CD4-positive, alpha-beta memory T cell (primary cell): ENCODE measurements at places on chromosomes 13 and 19. TPM values are rescaled to one million over a fixed set of nuclear protein-coding genes. Genes with fewer than 3 reads are reported as not detected.

Gene PSPN
- 4.6 TPM for total RNA-seq

Gene LYL1
- total RNA-seq: 16.9 TPM

Gene PSG7
- not detected for total RNA-seq

Gene SIGLEC6
- total RNA-seq: not detected

Gene LYPD3
- total RNA-seq: 3.7 TPM

Gene IGFL3
- not detected for total RNA-seq

Gene IL27RA
- total RNA-seq: 74.3 TPM

Gene SAMD4B
- 79.6 TPM for total RNA-seq

Gene PET100
- 144 TPM for total RNA-seq

Gene MAST3
- 51.6 TPM for total RNA-seq
